Memory B cell (primary cell): ENCODE measurements at places on chromosomes 11 and 22.

- no peak overlapping the region for H3K4me3 ChIP-seq
- no peaks in the 10 kb centered on the region for H3K27me3 ChIP-seq
- H3K36me3 ChIP-seq = no peaks in the 10 kb centered on the region
- DNase-seq = no peak
- no peak overlapping the region for H3K27ac ChIP-seq
Measured at GRCh38 chr11:25859776-25860175, 472.2 kb upstream of the ANO3 start.

GRCh38 chr11:85855341-85855656, at the start of gene CCDC83:
TSS of gene CCDC83 (plus strand) at chr11:85855383. CDS start at chr11:85865124, 9,741 bp downstream.
- H3K36me3 ChIP-seq = no peaks in the 10 kb centered on the region
- peaks cover 3% of the 10 kb centered on the region for H3K4me1 ChIP-seq
- H3K27me3 ChIP-seq = peaks cover 4% of the 10 kb centered on the region
- no peak for DNase-seq
- peak within 1 kb of the TSS; percentile 81 for H3K4me3 ChIP-seq

DNA sequence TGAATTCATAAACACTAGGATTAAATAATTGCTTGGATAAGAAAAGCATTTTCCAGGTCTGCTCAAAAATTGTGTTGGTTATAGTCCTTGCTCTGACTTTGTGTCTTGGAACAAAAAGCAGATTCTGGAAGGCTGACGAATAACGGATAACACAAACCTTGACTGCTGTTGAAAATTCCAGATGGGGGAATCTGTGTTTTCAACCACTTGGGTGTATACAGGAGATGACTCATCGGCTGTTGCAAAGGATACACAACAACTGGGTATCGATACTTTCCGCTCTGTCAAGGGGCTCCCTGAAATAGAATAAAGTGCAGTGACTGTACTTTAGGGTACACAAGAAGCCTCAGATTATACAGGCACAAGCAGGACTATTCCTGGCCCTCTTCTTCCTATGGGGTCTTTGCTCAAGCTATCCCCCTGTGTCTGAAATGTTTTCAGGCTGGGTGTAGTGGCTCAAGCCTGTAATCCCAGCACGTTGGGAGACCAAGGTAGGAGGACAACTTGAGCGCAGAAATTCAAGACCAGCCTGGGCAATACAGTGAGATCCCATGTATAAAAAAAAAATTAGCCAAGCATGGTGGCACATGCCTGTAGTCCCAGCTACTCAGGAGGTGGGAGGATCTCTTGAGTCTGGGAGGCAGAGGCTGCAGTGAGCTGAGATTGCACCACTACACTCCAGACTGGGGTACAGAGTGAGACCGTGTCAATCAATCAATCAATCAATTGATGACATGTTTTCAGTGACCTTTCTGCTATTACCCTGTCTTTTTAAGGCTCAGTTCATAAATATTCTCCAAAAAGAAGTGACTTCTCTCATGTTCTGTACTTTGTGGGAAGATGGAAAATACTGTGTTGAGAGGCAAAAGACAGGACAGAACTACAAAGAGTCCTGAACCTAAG, 48.6 kb upstream of the UCP3 start:
- peaks cover 31% of the 10 kb centered on the region for H3K36me3 ChIP-seq
- no peaks in the 10 kb centered on the region for H3K4me1 ChIP-seq
- H3K27ac ChIP-seq = no peak overlapping the region
- no peaks in the 10 kb centered on the region for H3K27me3 ChIP-seq
- no peak overlapping the region for H3K4me3 ChIP-seq

GRCh38 chr22:25833676-25834075, 91.7 kb downstream of the MYO18B start:
- no peak overlapping the region for H3K4me3 ChIP-seq
- peaks cover 8% of the 10 kb centered on the region for H3K27me3 ChIP-seq
- no peak overlapping the region for H3K27ac ChIP-seq
- no peaks in the 10 kb centered on the region for H3K4me1 ChIP-seq

DNA sequence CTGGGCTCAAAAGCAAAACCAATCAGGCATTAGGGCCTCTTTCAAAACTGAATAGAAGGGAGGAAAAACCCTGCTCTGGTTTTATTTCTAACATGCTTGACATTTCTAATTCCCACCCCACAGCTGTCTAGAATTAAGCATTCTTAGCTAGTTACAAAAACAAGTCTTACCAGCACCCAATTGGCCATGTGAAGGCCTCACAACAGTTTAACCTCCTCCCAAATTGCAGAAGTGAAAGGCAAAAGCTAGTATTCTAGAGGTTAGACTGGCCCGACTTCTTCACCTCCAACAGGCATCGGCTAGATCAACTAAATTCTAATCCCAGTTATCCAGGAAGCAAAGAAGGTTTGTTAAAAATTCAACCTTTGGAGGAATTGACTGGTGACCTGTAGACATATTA, 6.5 kb downstream of the SF1 start:
- peak; percentile 55 for DNase-seq
- H3K4me3 ChIP-seq = peak overlapping the region; percentile 80
- peaks cover 61% of the 10 kb centered on the region for H3K36me3 ChIP-seq
- peaks cover 55% of the 10 kb centered on the region for H3K4me1 ChIP-seq
